ENCODE measurements at places on chromosomes 11 and 22. TPM values are rescaled to one million over a fixed set of nuclear protein-coding genes. Genes with fewer than 3 reads are reported as not detected.

Gene ISX
- 0.21 TPM for total RNA-seq

Gene LIPT2
- 5.7 TPM for total RNA-seq

Gene SCO2
- 6.4 TPM for total RNA-seq

Gene ANO3
- 0.35 TPM for total RNA-seq

Gene OR10G8
- total RNA-seq: not detected

Gene NXF1
- total RNA-seq: 56.2 TPM

Gene MFRP
- not detected for total RNA-seq

Gene PARVA
- total RNA-seq: 0.21 TPM

Gene MAP4K2
- 79.2 TPM for total RNA-seq

Gene HSPB2
- not detected for total RNA-seq

Gene TPST2
- total RNA-seq: 32.2 TPM

Gene TNNI2
- 0.38 TPM for total RNA-seq

Gene ARHGAP8
- not detected for total RNA-seq

Gene PAX6
- 0.53 TPM for total RNA-seq

Gene BARX2
- not detected for total RNA-seq

Gene GLB1L3
- total RNA-seq: 1.3 TPM

Gene UPB1
- total RNA-seq: 3.9 TPM

Gene LUZP2
- total RNA-seq: not detected

Gene ELFN2
- total RNA-seq: 0.03 TPM

Gene UBXN1
- 122 TPM for total RNA-seq
